ENCODE measurements at places on chromosomes 12 and 14. TPM values are rescaled to one million over a fixed set of nuclear protein-coding genes. Genes with fewer than 3 reads are reported as not detected.
A peak's percentile ranks its signal among the peaks of the same experiment; 100 is the strongest.

- DNase-seq: no peak
- H3K4me3 ChIP-seq: no peak overlapping the region
- H3K36me3 ChIP-seq: no peaks in the 10 kb centered on the region
- peaks cover 4% of the 10 kb centered on the region for H3K4me1 ChIP-seq
These were observed 53.3 kb downstream of the PITPNM2 start for GRCh38 chr12:123097561-123098084.

PUS7L gene
- total RNA-seq: 14.8 TPM

DNA sequence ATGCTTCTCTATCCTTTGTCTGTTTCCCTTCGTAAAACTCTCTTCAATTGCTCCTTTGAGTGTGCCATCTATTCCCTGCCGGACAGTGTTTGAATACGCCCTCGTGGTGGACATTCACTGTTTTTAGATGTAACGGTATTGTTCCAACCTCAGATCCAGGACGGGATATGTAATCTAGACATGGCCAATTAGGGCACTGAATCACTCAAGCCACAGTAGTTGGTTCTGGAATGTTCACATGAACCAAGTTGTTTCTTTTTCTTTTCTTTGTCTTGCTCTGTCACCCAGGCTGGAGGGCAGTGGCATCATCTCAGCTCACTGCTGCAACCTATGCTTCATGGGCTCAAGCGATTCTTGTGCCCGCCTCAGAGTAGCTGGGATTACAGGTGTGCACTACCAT, 204.2 kb upstream of the PLXNC1 start:
- H3K27ac ChIP-seq: no peak overlapping the region
- no peak overlapping the region for H3K4me3 ChIP-seq
- peaks cover 5% of the 10 kb centered on the region for H3K27me3 ChIP-seq
- DNase-seq: no peak
- H3K36me3 ChIP-seq: no peaks in the 10 kb centered on the region

MGP gene
- total RNA-seq: not detected

RIMKLB gene
- 4.6 TPM for total RNA-seq

GRCh38 chr14:103205541-103205906, 82.3 kb downstream of the TNFAIP2 start:
- peaks cover 17% of the 10 kb centered on the region for H3K27me3 ChIP-seq
- H3K36me3 ChIP-seq: peaks cover 10% of the 10 kb centered on the region
- no peaks in the 10 kb centered on the region for H3K4me1 ChIP-seq
- DNase-seq: no peak
- no peak overlapping the region for H3K4me3 ChIP-seq

DNA sequence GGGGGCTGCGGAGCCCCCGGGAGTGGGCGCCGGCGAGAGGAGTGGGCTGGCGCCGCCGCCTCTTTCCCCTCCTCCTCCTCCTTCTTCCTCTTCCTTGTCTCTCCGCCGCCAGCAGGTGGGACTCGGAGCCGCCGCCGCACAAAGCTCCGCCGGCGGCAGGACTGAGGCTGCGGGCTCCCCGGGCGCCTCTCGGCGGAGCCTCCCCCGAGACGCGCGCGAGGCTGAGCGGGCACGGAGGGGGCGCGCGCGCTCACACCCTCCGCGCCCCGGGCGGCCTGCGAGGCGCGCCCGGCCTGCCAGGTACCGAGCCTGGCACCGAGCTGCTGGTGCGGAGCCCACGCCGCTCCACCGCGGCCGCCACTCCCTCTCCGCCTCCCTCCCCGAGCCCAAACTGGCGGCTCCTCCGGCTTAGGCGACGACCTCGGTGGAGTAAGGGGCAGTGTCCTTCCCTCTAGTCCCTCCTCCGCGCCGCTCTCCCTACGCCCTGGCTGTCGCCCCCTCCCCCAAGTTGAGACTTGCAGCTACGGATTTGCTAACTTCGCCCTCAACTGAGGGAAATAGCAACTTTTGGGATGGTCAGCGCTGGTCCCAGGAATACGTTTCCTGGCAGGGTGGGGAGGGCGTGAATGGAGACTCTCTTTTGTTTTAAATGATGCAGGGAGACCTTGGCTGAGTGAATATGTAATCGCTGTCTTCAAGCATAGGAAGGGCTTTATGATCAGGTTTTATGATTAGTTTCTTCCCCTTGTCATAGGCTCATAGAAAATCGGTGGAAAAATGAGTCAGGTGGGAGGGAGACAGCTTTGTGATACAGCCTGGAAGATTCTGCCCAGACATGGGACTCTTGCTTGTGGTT, 199.5 kb upstream of the CAND1 start:
- H3K4me3 ChIP-seq: peak overlapping the region; percentile 72
- DNase-seq: peak; percentile 44
- H3K36me3 ChIP-seq: no peaks in the 10 kb centered on the region

PDZRN4 gene
- not detected for total RNA-seq

- no peaks in the 10 kb centered on the region for H3K27me3 ChIP-seq
- no peak for DNase-seq
- H3K27ac ChIP-seq: no peak overlapping the region
- H3K4me1 ChIP-seq: no peaks in the 10 kb centered on the region
- H3K36me3 ChIP-seq: no peaks in the 10 kb centered on the region
These were observed 295.6 kb upstream of the FLRT2 start for GRCh38 chr14:85234156-85235025.

PPP1R3E gene
- total RNA-seq: 12.6 TPM

- H3K27me3 ChIP-seq: peaks cover 31% of the 10 kb centered on the region
- peaks cover 4% of the 10 kb centered on the region for H3K36me3 ChIP-seq
- no peak overlapping the region for H3K27ac ChIP-seq
- no peak for DNase-seq
These were observed 1539.5 kb upstream of the TMEM132C start for GRCh38 chr12:126727218-126728075.

DNA sequence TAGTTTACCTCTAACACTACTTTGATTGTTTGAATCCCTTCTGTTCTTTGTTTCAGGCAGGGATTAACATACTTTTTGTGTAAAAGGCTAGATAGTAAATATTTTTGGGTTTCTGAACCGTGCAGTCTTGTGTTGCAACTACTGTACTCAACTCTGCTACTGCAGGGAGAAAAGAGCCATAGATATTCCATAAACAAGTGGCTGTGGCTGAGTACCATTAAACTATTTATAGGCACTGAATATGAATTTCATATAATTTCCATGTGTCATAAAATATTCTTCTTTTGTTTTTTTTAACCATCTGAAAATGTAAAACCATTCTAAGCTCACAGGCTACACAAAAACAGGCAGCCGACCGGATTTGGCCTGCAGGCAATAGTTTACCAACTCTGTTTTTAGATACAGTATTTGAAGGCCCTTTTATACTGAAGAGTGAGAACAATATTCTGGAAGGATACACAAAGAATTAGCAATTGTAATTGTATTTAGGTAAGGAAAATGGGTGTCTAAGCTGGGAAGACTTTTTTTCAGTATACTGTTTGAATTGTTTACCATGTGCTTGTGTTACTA, 15.7 kb downstream of the NR1H4 start:
- no peaks in the 10 kb centered on the region for H3K27me3 ChIP-seq
- H3K4me3 ChIP-seq: no peak overlapping the region
- no peaks in the 10 kb centered on the region for H3K36me3 ChIP-seq
- DNase-seq: no peak
- H3K4me1 ChIP-seq: no peaks in the 10 kb centered on the region

GLIPR1L1 gene
- total RNA-seq: not detected

GRCh38 chr12:93107514-93108312, 178.6 kb upstream of the EEA1 start:
- no peaks in the 10 kb centered on the region for H3K27me3 ChIP-seq
- H3K27ac ChIP-seq: no peak overlapping the region
- H3K36me3 ChIP-seq: no peaks in the 10 kb centered on the region
- H3K4me1 ChIP-seq: peaks cover 19% of the 10 kb centered on the region

DNA sequence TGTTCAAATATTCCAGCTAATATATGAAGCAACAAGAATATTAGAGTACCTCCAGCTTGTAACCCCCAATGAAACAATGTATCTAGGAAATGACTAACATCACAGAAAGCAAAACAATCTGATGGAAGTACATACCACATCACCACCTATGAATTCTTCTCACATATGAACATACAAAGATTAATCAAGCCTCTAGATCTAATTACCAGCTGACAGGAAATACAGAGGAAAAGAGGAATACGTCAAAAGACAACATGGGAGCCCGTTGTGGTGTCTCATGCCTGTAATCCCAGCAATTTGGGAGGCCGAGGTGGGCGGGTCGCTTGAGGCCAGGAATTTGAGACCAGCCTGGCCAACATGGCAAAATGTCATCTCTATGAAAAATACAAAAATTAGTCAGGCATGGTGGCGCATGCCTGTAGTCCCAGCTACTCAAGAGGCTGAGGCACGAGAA, 7.5 kb downstream of the NEDD8 start:
- peaks cover 13% of the 10 kb centered on the region for H3K36me3 ChIP-seq
- H3K27ac ChIP-seq: peak overlapping the region; percentile 35
- H3K4me1 ChIP-seq: peaks cover 25% of the 10 kb centered on the region
- no peaks in the 10 kb centered on the region for H3K27me3 ChIP-seq
- DNase-seq: no peak
- H3K4me3 ChIP-seq: no peak overlapping the region

- no peaks in the 10 kb centered on the region for H3K27me3 ChIP-seq
- no peak for DNase-seq
- H3K4me3 ChIP-seq: peak overlapping the region; percentile 85
- peak overlapping the region; percentile 35 for H3K27ac ChIP-seq
- H3K4me1 ChIP-seq: peaks cover 63% of the 10 kb centered on the region
- H3K36me3 ChIP-seq: peaks cover 1% of the 10 kb centered on the region
These were observed 749 bp downstream of the GALNT6 start for GRCh38 chr12:51390457-51390856.

Measured in activated CD4-positive, alpha-beta memory T cell treated with anti-CD3 and anti-CD28 coated beads for 36 hours (primary cell).